ENCODE measurements at places on chromosomes 3 and 15. TPM values are rescaled to one million over a fixed set of nuclear protein-coding genes. Genes with fewer than 3 reads are reported as not detected.

Gene ARGFX
- total RNA-seq = not detected

Gene IL16
- total RNA-seq = under 0.01 TPM

Gene KIF15
- 3.5 TPM for total RNA-seq

Gene C3orf20
- under 0.01 TPM for total RNA-seq

Gene CERS3
- total RNA-seq = not detected

Gene ZNF662
- total RNA-seq = 0.60 TPM

Gene GOLGA6D
- total RNA-seq = not detected

Gene WNT5A
- total RNA-seq = 0.15 TPM

Gene MKRN2OS
- total RNA-seq = not detected

Gene NRG4
- total RNA-seq = not detected

Gene DUOXA1
- 0.59 TPM for total RNA-seq

Gene CATSPER2
- total RNA-seq = 0.45 TPM

Gene SNTN
- not detected for total RNA-seq

Gene AMIGO3
- total RNA-seq = 0.59 TPM

Gene AEN
- total RNA-seq = 68.2 TPM

Gene MINAR1
- total RNA-seq = 0.98 TPM

Gene FBXW12
- total RNA-seq = not detected

Gene SMCO1
- not detected for total RNA-seq

Gene SLC28A1
- not detected for total RNA-seq

Gene PCSK6
- total RNA-seq = 3.4 TPM

Gene MYZAP
- not detected for total RNA-seq

Gene CHRNA5
- 0.53 TPM for total RNA-seq

Gene RAD51
- 3.2 TPM for total RNA-seq

Gene CCDC191
- 1.4 TPM for total RNA-seq

Gene PFN2
- 198 TPM for total RNA-seq

Gene ERICH6
- total RNA-seq = not detected

Gene MOBP
- total RNA-seq = not detected

Gene TPRG1
- total RNA-seq = 0.15 TPM

Gene CPLX3
- not detected for total RNA-seq

Gene ARPIN
- total RNA-seq = 11.1 TPM

Gene SI
- not detected for total RNA-seq

Gene SCG5
- total RNA-seq = 100 TPM

Gene MYL3
- total RNA-seq = 0.08 TPM

Gene CNBP
- total RNA-seq = 198 TPM

Gene FETUB
- total RNA-seq = not detected

Gene CCDC80
- total RNA-seq = 606 TPM

Gene NUTM1
- not detected for total RNA-seq
